Erythroblast (primary cell): ENCODE measurements at places on chromosomes 6 and 20.

DNA sequence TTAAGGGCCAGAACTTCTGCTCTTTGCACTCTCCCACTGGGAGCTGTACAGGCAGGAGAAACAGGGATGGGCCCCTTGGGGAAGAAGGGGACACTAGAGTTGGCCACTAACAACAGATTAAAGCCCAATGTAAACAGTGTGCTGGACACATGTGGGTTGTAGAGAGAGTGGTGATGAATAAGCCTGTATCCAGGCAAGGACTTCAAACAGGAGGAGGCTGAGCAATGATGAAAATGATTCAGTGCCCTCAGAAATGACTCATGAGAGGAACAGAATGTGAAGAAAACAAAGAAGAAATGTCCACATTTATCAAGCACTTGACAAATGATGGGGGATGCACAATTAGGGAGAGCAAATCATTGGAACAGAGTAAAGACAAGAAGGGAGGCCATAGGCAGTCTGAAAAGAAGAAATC, 242.3 kb downstream of the TBX18 start:
- no peak for DNase-seq

GRCh38 chr6:154406869-154407268, 50.3 kb upstream of the IPCEF1 start:
- DNase-seq, result no peak

- peak; percentile 3 for DNase-seq
Measured at GRCh38 chr6:156587071-156587470, 190.1 kb upstream of the ARID1B start.

- no peak for DNase-seq
Measured at GRCh38 chr6:151291722-151292059, 51.9 kb downstream of the AKAP12 start.

DNA sequence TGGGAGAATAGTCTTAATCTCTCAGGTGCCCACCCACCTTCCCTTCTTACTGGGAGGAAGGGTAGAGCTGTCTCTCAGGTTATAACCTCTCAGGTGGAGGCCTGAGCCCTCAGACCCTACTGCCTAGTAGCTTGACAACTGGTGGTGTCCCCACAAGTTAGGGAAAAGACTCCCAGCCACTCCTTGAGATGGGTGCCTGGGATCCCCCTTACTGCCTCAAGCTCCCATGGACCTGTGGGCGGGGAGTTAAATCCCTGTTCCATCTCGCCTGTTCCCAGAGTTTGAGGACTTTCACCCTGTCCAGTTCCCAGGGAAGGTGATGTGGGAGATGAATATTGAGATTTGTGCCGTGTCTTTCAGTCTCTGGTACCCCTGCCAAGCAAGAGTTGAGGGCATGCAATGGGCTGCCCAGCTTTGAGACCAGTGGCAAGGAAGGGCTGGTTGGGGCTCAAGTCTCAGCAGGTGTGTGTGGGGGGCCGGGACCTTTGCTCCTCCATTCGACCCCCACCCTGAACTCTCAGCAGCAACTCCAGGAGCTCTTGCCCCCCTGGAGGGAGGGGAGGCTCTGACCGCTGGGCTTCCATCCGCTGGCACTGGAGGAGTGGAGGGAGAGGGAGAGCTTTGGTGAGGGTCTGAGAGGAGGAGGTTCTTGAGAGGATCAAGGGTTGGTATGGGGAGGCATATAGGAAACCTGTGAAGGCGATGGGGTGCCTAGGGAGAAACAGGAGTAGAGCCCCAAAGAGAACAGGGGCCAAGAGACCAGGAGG, 1.1 kb upstream of the PBX2 start:
- DNase-seq, result no peak

GRCh38 chr6:113461153-113461932, 395.8 kb upstream of the MARCKS start:
- DNase-seq, result peak; percentile 3

GRCh38 chr20:42138729-42139128, 520.6 kb upstream of the CHD6 start:
- DNase-seq, result no peak

- no peak for DNase-seq
Measured at GRCh38 chr6:96381246-96381645, 140.4 kb upstream of the UFL1 start.

DNA sequence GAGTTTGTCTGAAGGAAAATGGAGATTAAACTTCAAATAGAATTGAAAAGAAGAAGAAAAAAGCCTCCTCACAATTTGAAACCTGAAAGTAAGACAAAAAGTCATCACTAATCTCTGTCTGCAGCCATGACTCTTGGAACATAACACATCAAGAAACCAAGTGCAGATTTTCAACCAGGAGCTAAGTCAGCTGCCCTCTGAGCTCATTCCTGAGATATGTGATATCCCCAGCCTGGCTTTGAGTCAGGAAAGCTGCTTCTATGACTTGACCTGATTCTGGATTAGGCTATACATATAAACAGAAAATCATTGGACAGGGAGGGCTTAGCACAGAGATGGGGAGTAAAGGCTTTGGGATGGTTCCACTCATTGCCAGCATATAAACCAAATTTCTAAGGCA, 891.4 kb downstream of the TFAP2A start:
- no peak for DNase-seq

GRCh38 chr6:17305219-17306001, 24.2 kb downstream of the RBM24 start:
- no peak for DNase-seq

- DNase-seq, result no peak
Measured at GRCh38 chr20:48414786-48415185, 413.0 kb downstream of the PREX1 start.

- peak; percentile 69 for DNase-seq
Measured at GRCh38 chr20:62235001-62235776, 3.1 kb upstream of the OSBPL2 start.

DNA sequence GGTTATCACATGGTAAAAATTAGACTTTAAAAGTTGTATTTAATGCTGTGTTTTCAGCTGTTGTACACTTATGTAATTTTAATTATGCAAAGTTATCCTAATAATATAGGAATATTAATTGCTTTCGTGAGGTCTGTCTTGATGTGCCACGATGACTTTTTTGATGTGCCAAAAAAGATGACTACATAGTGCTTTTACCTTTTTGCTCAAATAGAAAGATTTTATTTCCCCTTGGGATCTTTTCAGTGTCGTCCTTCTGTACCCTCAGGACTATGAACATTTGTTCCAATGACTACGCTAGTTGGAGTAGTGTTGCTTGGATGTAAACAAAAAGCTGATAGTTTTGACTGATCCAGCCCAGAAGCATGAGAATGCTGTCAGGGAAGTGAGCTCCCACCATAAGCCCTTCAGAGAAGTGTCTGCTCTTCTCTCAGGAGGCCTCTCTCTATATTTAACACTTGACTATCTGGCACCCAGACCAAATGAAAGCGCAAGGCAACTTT, 1.2 kb upstream of the CD164 start:
- DNase-seq, result peak; percentile 50

DNA sequence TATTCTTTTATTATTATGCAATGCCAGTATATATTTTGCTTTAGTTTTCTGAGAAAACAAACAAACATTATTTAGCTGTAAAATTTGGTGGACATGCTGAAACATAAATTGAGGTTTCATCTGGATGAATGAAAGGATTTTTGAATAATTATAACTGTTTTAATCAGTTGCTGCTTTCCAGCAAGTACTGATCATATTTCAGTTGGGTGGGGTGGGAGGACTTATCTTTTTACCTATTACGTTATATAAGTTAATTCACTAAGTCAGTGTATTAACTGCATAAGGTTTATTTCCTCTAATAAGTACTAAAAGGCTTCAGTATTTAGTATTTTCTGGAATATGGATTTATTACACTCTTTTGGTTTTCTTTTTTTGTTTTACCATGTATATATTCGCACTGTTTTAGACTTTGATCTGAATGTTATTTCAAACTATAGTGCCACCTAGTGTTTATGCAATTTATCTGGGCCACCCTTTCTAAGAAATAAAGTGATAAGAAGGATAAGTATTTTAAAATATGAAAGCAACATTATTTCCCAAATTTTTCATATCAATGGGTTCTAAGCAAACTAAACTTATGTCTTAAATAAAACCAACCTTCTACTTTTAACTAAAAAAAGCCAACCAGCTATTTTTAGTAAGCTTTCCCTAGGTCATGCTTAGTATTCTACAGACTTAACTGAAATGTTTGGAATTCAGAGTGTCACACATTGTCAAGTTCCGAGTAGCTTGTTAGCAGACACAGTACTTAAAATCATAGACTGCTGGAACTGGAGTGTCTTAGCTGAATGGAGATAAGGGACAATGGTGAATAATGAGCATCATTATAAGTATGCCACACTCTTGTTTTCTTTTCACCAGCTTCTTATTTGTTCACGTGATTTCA, 105.4 kb upstream of the MCHR2 start:
- peak; percentile 33 for DNase-seq

DNA sequence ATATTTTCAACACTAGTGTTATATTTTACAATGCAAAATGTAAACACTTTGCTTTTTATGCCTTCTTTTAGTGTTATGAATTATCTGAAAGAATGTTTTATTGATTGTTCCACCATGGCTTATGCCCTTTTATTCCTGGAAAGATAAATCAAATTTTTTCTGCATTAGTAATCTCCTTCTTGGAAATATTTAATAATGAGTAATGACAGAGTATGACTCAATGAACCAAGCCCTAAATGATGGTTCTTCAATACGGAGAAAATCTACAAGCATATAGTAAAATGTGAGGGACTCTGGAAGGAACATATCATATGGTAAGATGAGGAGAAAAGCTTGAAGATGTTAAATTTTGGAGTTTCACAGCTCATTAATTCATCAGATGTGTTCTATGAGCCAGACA, 929.6 kb downstream of the C6orf118 start:
- no peak for DNase-seq

DNA sequence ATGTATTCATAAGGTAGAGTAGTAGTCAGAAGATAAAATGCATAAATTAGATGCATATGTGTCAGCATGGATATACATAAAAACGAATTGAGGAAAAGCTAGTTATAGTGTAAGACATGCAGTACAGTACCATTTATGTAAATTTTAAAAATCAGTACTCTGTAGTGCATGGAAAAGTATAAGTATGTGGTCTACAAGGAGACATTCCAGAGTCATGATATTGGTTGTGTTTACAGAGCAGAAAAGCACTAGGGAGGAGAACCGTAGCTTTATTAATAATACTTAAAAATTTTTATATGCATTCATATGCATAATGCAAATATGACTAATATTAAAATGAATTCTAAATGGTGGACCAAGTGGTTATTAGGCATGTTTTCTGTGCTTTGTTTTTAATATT, 220.0 kb downstream of the ZFAND3 start:
- no peak for DNase-seq

DNA sequence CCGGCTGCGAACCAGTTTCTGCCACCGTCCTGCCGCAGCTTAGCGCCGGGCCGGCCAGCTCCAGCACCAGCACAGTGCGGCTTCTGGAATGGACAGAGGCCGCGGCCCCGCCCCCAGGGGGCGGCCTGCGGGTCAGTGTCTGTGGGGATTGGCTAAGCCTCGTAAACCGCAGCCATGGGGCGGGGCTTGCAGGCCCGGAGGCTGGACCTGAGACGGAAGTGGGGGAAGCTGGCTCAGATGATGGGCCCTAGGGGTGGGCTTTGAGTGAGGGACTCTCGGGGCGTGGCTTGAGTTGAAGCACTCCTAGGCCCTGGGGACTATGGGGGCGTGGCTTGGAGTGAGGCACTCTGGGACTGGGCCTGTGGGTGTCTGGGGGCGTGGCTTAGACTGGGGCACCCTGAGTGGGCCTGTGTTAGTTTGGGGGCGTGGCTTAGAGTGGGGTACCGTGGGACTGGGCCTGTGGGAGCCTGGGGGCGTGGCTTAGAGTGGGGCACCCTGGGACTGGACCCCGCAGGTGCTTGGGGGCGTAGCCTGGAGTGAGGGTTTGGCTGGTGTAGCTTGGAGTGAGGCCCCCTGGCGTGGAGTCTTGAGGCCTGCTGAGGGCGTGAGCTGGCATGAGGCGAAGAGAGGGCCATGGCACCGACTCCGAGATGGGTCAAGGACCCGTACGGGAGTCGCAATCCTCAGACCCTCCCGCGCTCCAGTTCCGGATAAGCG, 6.6 kb downstream of the L3MBTL1 start:
- peak; percentile 98 for DNase-seq

DNA sequence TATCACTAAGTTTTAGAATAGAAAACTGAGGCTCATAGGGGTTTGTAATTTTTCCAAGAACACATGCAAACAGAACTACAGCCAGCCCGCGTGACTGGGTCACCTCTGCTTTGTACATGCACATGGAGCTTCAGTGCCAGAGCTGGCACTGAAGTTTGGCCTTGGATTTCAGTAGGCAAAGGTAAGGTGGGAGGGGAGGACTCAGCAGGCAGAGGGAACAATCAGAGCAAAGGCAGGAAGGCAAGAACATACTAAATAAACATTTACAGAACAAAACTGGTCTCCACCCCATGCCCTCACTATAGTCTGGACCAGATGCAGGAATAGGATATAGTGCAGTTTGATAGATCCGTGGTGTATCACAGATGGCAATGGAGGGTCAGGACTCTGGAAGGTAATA, 13.6 kb upstream of the ABRACL start:
- DNase-seq, result no peak

- DNase-seq, result no peak
Measured at GRCh38 chr20:16942756-16943155, 194.6 kb downstream of the OTOR start.

DNA sequence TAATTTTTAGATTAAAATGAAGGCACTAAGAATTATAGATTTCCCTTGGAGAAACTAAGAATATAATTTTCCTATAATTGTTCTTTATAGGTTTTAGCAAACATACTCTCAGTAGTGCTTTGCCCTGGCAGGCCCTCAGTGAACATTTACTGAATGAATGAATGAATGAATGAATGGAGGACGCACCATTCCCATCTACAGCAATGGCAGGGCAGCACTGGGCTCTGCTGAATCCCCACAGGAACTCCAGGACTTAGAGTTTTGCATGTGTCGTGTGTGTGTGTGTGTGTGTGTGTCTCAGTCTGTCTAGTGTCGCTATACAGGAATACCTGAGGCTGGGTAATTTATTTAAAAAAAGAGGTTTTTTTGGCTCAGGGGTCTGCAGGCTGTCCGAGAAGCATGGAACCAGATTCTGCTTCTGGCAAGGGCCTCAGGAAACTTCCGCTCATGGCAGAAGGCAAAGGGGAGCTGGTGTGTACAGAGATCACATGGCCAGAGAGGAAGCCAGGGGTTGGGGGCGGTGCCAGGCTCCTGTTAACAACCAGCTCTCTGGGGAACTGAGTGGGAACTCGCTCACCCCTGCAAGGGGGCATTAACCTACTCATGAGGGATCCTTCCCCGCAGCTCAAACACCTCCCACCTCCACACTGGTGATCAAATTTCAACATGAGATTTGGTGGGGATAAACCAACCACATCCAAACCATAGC, 20.1 kb downstream of the RNASET2 start:
- DNase-seq, result no peak

DNA sequence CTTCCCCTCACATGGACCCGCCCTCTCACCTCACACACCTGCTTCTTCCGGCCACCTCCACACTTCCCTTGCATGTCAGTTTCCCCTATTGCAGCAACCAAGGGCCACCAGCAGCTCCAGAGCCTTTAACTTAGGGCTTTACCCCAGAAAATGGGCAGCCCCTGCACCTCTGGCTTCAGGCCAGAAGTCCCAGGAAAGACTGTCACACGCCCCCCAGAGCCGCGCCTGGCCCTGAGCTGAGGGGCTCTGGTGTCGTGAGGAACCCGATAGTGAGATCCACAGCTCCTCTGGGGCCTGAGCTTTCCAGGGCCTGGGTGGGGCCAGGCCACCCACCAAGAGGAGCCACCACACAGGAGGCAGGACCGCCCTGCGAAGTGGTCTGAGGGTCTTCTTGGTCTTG, 182.4 kb downstream of the DLL1 start:
- DNase-seq, result no peak
